ENCODE measurements at places on chromosomes 7 and 10. TPM values are rescaled to one million over a fixed set of nuclear protein-coding genes. Genes with fewer than 3 reads are reported as not detected.

Gene AFAP1L2
- total RNA-seq = 1.6 TPM

DNA sequence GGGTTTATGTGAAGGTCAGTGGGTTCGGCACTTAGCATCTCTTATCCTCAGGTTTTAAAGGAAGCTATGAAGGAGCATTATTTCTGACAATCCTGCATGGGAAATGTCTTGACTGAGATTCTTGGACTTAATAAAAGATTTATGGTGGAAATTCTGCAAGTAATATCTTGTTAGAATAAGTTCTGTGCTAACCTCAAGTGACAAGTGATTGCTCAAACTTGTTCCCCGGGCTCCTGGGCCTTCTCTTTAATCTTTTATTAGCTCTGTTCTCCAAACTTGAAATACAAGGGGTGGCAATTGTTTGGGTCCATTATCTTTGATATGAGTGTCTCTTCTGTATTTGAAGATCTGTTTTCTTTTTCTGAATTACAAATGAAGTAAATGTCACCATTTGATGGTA is 140.6 kb upstream of the CTBP2 start:
- no peak for DNase-seq

DNA sequence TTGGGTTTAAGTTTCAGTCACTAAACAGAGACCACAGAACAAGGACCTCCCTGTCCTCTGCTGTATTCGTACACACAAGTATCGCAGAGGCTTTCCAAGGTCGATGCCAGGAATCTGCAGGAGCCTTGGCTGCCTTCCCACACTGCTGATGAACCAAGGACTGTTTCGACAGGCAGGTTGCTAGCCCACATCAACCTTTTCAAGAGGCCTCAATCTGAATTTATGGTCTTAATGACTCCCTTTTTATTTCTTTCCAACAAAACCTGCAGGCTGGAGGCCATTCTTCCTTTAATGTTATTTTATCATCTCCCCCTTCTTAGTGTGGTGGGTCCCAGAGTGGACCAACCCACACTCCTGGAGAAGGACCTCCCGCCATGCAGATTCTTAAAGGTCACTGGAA is 45.6 kb downstream of the JCAD start:
- peak; percentile 45 for DNase-seq

- no peak for DNase-seq
Observed at GRCh38 chr7:150514748-150515222, at the start of gene GIMAP7. TSS of gene GIMAP7 (plus strand) at chr7:150514872. CDS start at chr7:150519975, 5,103 bp downstream.

DNA sequence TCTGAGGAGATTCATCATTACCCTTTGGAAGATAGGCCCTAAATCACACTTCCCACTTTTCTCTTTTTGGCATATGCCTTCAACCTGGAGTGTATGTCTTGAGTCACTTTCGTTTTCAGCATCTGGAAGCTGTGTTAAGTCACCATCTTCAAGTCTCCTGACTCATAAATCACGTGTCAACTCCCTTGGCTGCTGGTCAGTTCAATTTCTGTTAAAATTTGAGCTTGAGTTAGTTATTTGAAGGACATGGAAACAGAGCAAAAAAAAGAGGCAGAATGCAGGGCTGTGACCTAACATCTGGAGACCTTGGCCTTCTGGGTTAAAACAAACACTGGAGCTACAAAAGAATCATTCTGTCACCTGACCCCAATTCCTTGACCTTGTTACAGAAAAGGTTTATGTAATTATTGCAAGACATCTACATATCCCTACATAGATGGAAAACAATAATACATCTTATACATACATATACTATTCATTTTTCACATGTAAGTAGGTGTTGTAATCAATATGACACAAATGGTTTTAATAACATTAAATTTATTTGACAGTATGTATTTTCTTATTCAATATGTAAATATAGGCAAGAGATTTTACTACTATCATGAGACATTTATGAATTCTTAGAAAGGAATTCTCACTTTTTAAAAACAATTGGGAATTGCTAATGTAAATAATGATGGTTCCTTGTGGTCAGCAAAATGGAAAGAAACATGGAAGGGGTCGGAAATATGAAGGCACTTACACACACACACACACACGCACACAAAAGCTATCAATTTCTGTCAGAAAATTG is 169.7 kb upstream of the PHYHIPL start:
- peak; percentile 15 for DNase-seq

- no peak for DNase-seq
Observed at GRCh38 chr7:93835702-93836101, 54.9 kb downstream of the TFPI2 start.

DNA sequence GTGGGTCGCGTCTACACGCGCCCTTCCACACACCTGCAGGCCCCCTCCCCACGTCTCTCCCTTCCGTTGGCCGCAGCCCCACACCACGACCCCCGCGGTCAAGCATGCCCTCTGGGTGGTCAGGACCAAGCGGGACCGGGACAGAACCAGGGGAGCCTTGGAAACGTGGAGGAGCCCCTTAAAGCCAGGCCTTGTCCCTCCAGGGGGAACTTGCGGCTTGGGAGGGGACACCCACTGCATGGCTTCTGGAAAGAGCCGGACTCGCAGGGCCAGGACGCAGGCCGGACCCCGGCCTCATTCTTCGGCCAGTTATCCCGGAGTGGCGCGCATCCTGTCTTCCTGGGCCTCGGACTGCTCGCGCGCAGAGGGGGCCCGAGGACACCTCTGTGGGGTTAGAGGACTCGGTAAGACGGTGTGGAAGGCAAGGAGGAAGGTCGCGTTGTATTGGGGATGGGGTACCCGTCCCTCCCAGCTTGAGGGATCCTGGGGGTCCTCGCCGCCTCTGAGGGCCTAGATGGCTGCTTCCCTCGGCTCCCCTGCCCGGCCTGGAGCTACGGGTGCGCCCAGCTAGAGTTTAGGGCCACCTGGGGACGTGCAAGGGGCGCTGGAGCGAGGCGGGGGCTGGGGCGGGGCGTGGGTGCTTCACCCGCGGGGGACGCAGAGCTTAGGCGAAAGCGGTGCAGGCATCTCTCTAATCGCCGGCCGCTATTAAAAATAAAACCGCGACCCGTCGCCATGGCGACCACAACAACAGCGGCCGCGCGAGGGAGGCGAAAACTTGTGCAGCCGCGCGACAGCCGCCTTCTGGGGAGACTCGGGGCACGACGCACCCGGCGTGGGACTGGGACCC is 1.8 kb upstream of the PDGFA start:
- no peak for DNase-seq
